Caco-2 (cell line): ENCODE measurements at places on chromosomes 6 and 20. TPM values are rescaled to one million over a fixed set of nuclear protein-coding genes. Genes with fewer than 3 reads are reported as not detected.

Gene NRSN1
- not detected in 2 replicates for total RNA-seq

Gene SLC22A23
- total RNA-seq: 44.9 and 45.5 TPM in 2 replicates

GRCh38 chr20:45299786-45300185 lies 6.9 kb upstream of the RBPJL start:
- DNase-seq: no peak

DNA sequence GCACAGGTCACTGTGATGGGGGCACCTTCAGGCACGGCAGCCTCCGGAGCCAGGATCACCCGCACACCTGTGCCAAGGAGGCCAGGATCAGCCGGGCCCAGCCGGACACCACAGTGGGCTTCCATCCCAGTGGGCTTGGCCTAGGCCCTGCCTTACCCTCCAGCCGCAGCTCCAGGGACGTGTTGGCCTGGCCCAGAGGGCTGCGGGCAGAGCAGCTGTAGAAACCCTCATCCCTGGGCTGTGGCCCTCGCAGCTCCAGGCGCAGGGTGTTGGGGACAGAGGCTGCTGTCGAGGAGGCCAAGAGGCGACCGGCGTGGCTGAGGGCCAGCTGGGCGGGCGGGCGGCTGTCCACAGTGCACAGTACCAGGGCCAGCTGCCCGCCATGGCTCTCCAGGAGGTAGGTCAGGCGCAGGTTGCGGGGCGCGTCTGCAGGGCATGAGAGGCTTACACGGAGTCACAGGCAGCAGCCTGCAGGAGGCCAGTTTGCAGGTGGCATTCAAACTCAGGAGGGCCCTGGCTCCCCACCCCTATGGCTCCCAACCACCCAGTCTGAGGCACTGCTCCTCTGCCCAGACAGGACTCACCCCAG lies 11.0 kb upstream of the ADAM33 start:
- DNase-seq: no peak

- no peak for DNase-seq
Observed at GRCh38 chr6:162478192-162478671, 249.3 kb downstream of the PRKN start.
